ENCODE measurements at places on chromosomes 2 and 18.

- no peak for DNase-seq
Observed at GRCh38 chr2:208074610-208075356, 49.5 kb upstream of the PLEKHM3 start.

DNA sequence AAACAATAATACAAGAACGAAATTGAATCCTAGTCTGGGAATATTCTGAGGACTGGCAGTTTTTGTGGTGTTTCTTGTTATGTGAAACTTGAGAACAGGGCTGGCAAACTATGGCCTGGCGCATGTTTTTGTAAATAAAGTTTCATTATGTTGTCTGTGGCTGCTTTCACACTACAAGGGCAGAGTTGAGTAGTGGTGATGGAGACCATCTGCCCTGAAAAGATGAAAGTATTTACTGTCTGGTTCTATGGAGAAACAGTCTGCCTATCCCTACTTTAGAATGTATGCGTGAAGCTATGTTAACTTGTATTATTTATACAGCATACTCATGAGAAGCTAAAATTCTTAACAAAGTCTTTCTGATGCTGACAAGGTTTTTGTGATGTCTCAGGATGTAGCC, 351.9 kb downstream of the LRRTM1 start:
- DNase-seq = no peak

DNA sequence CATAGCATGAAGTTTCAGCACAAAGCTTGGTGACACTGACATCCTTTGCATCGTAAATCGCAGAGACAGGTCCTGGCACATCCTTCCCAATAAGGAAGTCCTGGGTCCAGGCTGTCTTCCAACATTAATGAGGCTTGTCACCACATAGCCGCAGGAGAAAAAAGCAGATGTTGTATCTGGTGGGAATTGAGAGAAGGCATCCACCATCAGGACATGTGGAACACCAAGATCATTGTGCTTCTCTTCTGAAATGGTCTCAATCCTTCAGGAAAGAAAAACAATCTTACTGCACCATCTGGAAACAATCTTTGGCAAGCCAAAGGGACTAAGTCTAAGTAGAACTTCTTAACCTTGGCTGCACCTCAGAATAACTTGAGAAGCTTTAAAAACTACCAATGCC, 119.0 kb upstream of the ARHGAP28 start:
- DNase-seq = no peak

DNA sequence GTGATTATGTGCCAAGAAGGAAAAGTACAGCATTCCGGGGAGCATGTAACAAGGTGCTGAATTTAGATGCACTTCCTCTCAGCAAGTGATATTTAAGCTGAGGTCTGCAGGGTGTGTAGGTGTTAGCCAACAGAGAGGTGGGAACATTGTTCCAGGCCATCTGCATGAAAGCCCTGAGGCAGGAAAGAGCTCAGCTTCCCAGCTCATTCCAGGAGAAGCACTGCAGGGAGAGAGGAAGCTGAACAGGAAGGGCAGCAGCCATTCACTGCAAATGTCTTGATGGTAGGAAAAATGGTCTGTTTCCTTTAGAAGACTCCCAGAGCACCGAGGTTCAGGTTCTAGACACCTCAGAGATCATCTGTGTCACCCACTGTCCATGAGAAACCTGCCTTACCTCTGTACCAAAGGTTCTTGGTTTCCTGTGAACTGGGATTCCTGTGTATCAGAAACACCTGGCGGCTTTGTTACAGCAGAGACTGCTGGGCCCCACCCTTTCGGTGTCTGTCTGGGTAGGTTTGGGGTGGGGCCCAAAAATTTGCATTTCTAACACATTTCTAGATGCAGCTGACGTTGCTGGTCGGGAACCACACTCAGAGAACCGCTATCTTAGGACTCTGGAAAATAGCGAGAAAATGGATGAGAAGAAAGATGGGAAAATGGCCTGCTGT, 84.0 kb downstream of the RTN4 start:
- DNase-seq = no peak

DNA sequence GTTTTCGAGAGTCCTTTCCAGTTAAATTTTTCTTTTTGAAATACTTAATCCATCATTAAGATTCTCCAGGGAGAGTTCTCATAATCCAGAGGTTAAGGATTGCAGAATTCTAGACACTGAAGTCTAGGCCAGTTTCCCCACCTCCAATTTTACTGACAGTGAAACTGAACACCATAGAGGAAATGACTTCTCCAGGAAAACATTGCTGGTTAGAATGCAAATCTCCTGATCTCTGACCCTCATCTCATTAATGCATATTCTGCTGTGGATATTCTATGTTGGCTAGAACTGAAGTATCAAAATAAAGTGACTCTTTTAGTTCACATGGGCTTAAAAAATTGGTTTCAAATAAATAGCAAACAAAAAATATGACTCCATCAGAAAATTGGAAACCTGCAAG, 105.8 kb upstream of the UGP2 start:
- DNase-seq = no peak

DNA sequence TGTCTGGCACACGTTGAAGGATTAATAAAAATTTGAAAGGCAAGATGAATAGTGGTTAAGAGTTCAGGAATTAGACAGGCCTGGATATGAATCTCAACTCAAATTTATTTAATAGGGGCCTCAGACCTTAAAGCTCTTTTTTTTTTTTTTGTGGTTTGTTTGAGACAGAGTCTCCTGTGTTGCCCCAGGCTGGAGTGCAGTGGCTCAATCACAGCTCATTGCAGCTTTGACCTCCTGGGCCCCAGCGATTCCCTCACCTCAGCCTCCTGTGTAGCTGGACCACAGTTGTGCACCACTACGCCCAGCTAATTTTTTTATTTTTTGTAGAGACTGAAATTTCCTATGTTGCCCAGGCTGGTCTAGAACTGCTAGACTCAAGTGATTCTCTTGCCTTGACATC, 3.0 kb downstream of the ZRANB3 start:
- DNase-seq = no peak

- peak; percentile 65 for DNase-seq
Observed at GRCh38 chr18:7272311-7273049, 41.6 kb downstream of the LRRC30 start.

- DNase-seq = no peak
Observed at GRCh38 chr2:69132960-69133590, 120.1 kb downstream of the ANTXR1 start.

- DNase-seq = no peak
Observed at GRCh38 chr2:203704430-203704829, 2.0 kb upstream of the CD28 start.

- DNase-seq = no peak
Observed at GRCh38 chr2:104462731-104463130, 391.2 kb upstream of the POU3F3 start.

GRCh38 chr2:105954891-105955290, 210.2 kb downstream of the NCK2 start:
- no peak for DNase-seq

GRCh38 chr18:76368976-76369375, 126.1 kb downstream of the ZNF516 start:
- no peak for DNase-seq

DNA sequence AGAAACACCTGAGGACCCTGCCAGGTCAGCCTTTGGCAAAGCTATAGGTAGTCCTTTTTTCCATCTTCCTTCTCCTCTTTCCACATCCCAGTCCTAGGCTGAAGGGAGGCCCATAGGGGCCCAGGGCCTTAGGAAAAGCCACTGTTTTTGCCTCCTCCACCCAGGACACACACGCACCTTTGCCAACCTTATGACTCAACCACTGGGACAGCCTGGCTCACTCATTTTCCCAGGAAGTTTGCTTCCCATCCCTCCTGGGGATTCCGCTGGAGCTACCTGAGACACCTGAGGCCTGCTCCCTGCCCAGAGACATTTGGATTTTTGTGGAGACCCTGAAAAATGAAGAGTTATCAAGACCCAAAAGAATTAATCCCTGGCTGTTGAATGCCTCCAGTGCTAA, 273.4 kb upstream of the SIX2 start:
- no peak for DNase-seq

GRCh38 chr2:23541503-23542229, 156.7 kb downstream of the KLHL29 start:
- DNase-seq = peak; percentile 78

DNA sequence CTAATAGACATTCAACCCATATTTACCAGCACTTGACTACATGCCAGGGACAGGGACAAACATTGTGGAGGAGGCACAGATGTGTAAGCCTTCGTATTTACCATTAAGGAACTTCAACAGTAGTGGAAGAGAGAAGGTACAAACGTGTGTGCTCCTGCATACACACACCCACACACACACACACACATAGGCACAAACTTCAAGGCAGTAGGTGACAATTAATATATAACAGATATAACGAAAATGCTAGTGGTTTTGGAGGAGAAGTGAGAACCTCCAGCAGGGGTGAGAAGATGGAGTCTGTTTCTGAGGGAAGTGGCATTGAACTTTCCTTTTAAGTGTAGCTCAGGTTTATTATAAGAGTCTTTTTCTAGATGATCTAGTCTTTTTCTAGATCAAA, 231.1 kb downstream of the SETBP1 start:
- DNase-seq = no peak
